ENCODE measurements at places on chromosomes 16 and 17. TPM values are rescaled to one million over a fixed set of nuclear protein-coding genes. Genes with fewer than 3 reads are reported as not detected.

DNA sequence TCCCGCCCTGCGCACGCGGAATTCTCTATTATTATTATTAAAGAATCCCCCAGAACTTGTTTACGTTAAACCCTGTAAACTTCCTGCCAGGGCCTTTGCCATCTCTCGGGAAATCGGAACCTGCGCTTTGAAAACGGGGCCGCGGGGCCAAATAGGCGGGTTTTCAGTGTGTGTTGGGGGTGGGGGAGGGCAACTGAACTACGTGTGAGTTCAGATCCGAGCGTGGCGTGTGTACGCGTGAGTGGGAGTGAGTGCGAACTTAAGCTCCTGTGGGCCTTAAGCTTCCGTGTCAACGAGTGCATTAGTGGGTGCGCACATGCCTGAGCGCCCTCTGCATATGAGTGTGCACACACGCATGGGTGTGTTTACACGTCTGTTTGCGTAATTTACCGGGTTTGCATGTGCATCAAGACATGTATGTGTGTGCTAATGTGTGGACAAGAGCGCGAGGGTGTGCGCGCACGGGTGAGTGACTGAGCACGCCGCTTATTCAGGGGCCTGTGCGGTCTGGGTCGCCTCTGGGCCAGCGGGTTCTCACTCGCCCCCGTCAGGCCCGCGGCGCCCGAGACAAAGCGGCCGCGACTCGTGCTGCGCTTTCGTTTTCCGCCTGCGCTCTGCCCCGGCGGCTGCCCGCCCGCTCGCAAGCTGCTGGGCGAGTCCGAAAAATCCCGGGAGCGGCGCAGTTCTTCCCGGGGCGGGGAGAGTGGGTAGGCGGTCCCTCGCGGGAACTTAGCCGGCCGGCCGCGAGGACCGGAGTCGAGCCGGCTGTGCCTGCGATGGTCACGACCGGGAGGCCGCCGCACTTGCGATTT, 1.2 kb upstream of the FOXF1 start:
- no peak overlapping the region for H3K27ac ChIP-seq
- H3K36me3 ChIP-seq, result no peaks in the 10 kb centered on the region
- H3K4me3 ChIP-seq, result peak overlapping the region; percentile 48
- H3K27me3 ChIP-seq, result peaks cover 48% of the 10 kb centered on the region
- no peaks in the 10 kb centered on the region for H3K4me1 ChIP-seq
- peak; percentile 70 for DNase-seq

GRCh38 chr16:10581507-10581906, 1.1 kb upstream of the EMP2 start:
- H3K27me3 ChIP-seq, result peaks cover 6% of the 10 kb centered on the region
- no peak overlapping the region for H3K27ac ChIP-seq
- no peaks in the 10 kb centered on the region for H3K36me3 ChIP-seq
- DNase-seq, result no peak
- peaks cover 3% of the 10 kb centered on the region for H3K4me1 ChIP-seq

GRCh38 chr16:8644211-8645140, 23.0 kb downstream of the METTL22 start:
- H3K36me3 ChIP-seq, result peaks cover 22% of the 10 kb centered on the region
- H3K27ac ChIP-seq, result no peak overlapping the region
- no peaks in the 10 kb centered on the region for H3K27me3 ChIP-seq
- H3K4me1 ChIP-seq, result no peaks in the 10 kb centered on the region
- no peak overlapping the region for H3K4me3 ChIP-seq

DNA sequence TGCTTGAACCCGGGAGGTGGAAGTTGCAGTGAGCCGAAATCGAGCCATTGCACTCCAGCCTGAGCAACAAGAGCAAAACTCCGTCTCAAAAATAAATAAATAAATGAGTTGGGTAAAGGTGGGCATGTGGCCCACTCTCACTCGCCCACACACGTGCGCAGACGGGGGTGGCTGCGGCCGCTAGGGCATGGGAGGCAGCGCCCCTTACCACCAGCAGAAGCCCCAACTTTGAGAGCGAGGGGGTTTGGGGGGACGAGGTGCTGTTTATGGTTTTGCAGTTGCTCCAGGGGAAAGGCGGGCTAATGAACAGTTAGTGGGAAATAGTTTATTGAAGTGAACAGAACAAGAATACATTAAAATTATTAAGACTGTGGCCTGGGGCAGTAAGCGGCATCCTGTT, 14.9 kb upstream of the RBFOX3 start:
- no peak overlapping the region for H3K27ac ChIP-seq
- H3K4me1 ChIP-seq, result no peaks in the 10 kb centered on the region
- DNase-seq, result no peak
- H3K36me3 ChIP-seq, result no peaks in the 10 kb centered on the region
- peaks cover 2% of the 10 kb centered on the region for H3K27me3 ChIP-seq

The RASL10B gene
- 0.78 TPM for total RNA-seq

The CCL8 gene
- not detected for total RNA-seq

The TBC1D3C gene
- total RNA-seq, result not detected

All from endothelial cell of umbilical vein (primary cell).